ENCODE measurements at places on chromosomes 11 and 22.
A peak's percentile ranks its signal among the peaks of the same experiment; 100 is the strongest.

- DNase-seq, result no peak
These were observed 572.6 kb downstream of the INSC start for GRCh38 chr11:15687342-15687741.

DNA sequence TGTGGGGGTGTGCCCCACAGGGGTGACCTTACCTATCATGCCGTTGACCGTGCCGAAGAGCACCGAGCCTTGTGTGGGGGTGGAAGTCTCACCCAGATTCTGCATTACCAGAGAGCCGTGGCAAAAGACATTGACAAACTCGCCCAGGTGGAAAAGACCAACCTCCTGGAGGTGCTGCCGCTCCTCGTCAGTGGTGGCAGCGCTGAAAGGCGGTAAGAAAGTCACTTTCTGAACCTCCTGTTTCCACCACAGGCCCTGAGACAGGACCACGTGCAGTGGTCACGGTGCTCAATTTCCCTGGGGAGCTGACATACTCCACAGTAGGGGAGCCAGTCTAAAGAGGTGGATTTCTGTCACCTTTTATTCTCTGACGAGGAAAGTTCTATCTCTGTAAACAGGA lies 7.4 kb upstream of the VWCE start:
- no peak for DNase-seq

DNA sequence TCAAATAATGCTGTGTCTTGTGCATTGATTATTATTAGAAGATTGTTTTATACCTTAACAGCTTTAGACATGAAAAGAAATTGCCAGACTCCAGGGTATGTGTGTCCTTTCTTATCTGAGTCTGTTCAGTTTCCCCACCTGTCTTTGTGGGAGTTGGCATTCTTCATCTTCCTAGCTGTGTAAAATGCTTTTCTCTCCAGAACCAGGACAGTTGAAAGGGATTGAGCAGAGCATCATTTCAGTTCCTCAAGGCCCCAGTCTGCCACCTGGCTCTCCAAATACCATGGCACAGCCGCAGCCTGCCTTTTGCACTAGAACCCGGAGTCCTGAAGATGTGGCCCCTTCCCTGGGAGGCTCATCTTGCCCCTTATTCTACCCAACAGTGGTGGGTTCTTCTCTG lies 851.9 kb downstream of the NTM start:
- DNase-seq, result no peak

GRCh38 chr11:44955015-44955738 lies 4.5 kb upstream of the TP53I11 start:
- peak; percentile 29 for DNase-seq

DNA sequence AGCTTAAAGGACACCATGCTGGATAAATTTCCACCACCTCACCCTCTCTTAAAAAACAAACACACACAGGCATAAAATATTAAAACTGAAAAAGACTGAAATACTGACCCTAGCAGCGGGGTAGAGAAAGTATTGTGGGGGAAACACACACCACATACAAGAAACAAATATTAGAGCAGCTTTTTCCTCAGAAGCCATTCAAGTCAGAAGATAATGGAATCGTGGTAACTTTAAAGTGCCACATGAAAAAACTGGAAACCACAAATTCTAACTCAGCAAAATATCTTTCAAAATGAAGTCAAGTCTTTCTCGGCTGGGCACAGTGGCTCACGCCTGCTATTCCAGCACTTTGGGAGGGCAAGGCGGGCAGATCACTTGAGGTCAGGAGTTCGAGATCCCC lies 223.2 kb downstream of the DYNC2H1 start:
- no peak for DNase-seq

DNA sequence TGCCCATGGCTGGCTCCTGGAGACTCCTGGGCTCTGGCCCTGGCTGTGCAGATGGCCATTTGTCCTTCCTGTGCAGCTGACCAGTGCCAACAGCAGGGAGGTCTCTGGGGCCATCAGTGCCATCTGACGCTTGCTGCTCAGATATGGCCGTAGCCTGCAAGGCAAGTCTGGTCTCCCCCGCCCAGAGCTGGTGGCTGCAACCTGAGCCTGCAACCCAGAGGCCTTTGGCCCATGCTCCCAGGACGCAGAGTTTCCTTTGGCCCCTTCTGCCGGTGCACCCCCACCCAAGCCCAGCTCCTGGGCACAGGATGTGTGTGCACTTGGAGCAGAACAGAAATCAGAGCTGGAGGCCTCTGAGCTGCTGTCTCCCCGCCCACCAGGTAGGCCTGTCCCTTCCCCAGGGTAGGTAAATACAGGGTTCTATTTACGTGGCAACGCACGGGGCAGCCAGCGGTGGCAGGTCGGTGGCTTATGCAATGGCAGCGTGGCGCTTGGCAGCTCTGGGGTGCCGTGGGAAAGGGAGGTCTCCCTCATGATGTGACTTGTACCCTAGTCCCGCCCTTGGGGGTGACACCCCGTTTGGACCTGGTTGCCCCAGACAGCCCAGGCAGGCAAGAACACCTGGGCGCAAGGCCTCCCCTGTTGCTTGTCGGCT lies 21.0 kb upstream of the MYEOV start:
- no peak for DNase-seq

DNA sequence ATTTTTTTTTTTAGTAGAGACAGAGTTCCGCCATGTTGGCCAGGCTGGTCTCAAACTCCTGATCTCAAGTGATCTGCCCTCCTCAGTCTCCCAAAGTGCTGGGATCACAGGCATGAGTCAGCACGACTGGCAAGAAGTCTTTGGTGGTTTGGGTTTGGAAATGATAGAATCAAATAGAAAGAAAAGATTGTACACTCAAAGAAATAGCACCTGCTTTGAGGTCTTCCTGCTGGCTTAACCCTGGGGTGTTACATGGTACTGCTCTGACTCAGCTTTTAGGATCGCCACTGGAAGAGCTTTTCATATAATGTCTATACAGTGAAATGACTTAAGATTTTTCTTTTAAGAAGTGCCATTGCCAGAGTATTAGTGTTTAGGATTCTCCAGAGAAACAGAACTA lies 50.2 kb downstream of the JAM3 start:
- DNase-seq, result peak; percentile 27

DNA sequence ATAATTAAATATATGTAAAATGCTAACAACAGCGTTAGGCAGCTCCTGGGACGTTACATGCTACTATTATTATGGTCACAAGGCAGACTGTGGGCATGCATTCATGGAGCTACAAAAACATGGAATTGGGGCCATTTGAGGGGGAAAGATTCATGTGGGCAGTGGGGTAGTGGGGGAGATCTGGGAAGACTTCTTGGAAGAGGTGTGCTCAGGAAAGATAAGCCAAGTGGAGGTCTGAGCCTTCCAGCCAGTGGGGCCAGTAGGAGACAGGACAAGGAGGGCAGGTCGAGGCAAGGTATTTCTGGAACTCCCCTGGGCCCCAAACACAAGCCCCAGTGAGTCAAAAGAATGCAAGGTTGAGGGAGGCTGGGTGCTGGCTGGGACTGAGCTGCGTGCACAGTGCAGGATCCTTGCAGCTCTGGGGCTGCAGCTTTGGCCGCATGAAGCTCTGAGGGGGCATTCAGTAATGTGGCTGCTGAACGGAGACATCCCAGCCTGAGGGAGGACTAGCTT lies 35.4 kb downstream of the CYTH4 start:
- no peak for DNase-seq

DNA sequence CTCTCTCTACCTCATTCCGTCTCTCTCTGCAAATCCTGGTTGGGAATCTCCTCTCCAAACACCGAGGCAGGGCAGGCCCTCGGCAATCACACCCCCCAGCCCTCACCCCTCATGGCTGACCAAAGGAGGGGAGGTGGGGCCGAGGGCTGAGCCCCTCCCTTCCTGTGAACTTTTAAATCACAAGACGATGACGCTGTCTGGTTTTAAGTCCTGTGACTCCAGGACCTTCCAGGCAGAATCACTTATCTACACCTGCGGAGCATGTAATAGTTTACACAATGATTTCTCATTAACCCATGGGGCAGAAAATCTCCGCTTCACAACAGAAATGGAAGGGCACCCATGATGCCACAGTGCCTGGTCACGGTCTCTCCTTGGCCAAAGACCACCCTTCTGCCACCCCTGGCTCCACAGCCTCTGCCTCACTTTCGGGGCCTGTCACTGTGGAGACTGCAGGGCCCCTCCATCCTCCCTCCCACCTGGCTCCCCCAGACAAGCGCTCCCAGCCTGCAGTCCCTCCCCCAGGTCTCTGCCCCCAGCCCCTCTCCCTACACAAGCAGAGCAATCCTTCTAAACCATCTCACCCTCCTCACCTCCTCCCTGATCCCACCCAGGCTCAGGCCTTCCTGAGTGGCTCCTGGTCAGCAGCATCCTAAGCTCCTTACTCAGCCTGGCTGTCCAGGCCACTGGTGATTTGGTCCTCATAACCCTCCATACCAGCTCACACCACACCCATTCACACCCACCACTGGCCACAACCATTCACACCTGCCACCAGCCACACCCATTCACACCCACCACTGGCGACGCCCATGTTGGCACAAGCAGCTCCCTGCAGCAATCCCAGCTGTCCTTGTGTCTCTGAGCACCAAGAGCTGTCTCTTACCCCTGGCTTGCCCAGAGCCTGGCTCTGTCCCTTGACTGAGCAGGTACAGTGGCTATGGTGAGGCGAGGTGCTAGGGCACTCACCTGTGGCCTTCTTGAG lies 30.7 kb upstream of the ARFGAP3 start:
- no peak for DNase-seq

GRCh38 chr22:39569066-39569465 lies 1.5 kb upstream of the CACNA1I start:
- DNase-seq, result no peak

DNA sequence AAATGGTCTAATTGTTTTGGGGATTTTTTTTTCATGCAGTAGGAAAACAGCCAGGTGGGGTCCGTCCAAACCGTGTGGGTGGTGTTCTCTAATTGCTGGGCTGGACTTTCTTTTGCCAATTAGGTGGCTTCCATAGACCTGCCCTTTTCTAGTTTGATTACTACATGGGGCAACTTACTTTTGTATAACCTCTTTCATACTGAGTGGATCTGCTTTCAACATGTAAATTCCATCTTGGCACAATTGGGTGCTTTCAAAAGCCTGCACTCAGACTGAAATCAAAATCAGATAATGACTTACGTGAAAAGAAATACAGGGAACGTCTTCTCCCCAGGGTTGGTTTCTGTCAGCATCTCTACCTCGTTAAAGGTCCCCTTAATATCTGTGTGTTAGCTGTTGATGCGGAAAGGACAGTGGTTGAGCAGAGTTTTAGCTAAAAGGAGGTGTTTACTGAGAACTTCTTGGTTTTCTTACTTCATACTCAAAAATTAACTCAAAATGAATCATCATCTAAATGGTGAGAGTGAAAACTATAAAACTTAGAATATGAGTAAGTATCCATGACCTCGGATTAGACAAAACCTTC lies 72.1 kb downstream of the BARX2 start:
- DNase-seq, result no peak

GRCh38 chr11:45145083-45145378 lies 1.4 kb upstream of the PRDM11 start:
- no peak for DNase-seq

DNA sequence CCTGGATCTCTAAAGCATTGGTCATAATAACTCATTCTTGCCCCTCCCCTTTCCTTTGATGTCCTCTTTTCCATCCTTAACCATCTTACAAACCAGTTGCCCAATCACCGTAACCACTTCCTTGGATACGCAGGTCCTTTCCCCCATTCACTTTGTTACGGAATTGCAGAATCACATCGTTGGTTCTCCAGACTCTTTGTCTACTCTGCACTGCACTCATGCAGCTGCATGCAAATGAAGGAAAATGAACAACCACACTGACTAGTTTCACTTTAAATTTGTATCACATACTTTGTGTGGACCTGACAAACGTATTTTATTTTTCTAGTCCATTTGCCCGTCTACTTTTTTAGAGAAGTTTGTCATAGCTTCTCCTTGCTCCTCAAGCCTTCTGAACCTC lies 69.9 kb downstream of the SLC5A12 start:
- DNase-seq, result no peak

DNA sequence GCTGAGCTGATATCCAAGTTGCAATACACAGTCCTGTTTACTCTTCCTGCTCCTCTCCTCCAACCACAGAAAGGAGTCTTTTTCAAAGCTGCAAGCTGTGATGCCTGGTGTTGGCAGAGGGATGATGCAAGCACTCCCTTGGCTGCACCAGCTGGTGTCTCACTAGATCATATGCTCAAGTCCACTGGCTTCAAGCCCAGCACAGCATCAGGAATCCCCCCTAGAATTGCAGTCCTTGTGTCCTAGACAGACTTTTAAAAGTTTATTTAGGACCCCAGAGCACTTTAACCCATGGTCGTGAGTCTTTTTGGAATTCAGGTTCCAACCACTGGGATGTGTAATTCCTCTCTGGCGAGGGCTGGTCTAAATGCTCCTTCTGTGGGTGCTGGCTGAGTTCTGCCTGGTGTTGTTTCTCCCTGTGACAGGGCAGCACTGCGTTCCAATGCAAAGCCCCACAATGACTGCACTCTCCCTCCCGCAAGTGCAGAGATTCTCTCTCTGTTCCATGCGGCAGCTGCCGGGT lies 1.9 kb upstream of the HEPN1 start:
- DNase-seq, result peak; percentile 57

DNA sequence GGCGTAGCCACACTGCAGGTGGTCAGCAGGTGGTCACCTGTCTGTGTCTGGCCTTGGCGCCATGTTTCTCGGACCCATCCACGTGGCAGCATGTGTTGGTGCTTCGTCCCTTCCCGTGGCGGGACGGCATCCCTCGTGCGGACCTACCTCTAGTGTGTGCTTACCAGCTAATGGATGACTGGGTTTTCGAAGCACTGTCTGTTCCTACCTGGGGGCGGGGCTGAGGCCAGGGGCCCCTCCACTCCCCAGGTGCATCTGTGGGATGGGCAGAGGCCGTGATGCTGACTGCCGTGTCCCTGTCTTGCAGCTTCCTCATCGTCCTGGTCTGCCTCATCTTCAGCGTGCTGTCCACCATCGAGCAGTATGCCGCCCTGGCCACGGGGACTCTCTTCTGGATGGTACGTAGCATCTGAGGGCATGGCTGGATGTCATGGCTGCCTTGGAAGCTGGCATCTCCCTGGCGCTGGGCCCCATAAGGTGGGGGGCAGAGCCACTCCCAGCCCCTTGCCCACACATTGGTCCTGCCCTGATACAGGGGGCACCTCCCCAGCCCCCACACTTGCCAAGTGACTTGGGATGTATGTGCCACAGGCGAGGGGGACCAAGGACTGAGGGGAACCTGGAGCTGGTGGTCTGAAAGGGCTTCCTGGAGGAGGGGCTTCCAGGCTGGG lies 82.9 kb downstream of the KCNQ1 start:
- DNase-seq, result no peak

DNA sequence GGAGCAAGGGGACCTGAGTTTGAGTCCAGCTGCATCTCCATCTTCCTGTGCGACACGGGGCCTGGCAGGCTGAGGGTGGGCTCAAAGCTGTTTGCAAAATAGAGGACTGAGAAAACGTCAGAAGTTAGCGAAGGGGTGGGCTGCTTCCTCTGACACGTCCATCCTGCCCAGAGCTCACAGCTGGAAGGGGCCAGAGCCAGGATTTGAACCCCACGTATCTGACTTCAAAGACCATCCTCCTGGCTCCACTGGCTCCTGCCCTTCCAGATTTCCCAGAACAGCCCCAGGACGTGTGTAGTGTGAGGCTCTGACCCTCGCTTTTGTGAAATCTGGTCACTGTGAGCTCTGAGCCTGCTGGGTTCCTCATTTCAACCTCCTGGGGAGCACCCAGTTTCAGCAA lies 56.3 kb downstream of the CD82 start:
- no peak for DNase-seq
